ENCODE measurements at places on chromosomes 6 and 20.

- H3K4me1 ChIP-seq, result peaks cover 44% of the 10 kb centered on the region
- peak overlapping the region; percentile 75 for H3K4me3 ChIP-seq
- H3K36me3 ChIP-seq, result peaks cover 3% of the 10 kb centered on the region
- DNase-seq, result no peak
Measured at GRCh38 chr6:98832284-98833056, 1.9 kb upstream of the POU3F2 start.

- DNase-seq, result no peak
- no peaks in the 10 kb centered on the region for H3K4me1 ChIP-seq
- peaks cover 17% of the 10 kb centered on the region for H3K27me3 ChIP-seq
- H3K36me3 ChIP-seq, result no peaks in the 10 kb centered on the region
Measured at GRCh38 chr6:148242180-148242579, 100.5 kb upstream of the SASH1 start.

GRCh38 chr20:10105046-10105445, 70.3 kb downstream of the ANKEF1 start:
- H3K27ac ChIP-seq, result no peak overlapping the region
- H3K4me3 ChIP-seq, result no peak overlapping the region
- DNase-seq, result no peak
- no peaks in the 10 kb centered on the region for H3K36me3 ChIP-seq
- no peaks in the 10 kb centered on the region for H3K4me1 ChIP-seq
- H3K27me3 ChIP-seq, result peaks cover 6% of the 10 kb centered on the region

DNA sequence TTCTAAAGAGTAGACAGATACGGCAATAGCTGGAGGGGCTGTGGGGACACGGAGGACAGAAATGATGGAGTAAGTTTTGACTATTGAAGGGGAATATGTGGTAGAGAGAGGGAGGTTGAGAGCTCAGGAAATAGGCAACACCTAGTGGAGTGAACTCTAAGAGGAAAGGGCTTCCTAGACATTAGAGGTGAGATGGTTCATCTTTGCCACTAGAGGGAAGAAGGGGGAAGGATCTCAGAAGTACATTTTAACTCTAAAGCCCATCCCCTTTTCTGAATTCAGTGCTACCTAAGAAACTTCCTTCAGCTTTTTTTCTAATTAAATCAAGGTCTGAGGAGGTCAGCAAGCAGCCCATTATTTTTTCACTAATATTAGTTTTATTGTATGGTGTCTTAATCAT, 689.4 kb upstream of the MAP3K7 start:
- H3K4me3 ChIP-seq, result no peak overlapping the region
- no peaks in the 10 kb centered on the region for H3K4me1 ChIP-seq
- H3K27ac ChIP-seq, result no peak overlapping the region
- no peaks in the 10 kb centered on the region for H3K27me3 ChIP-seq
- no peaks in the 10 kb centered on the region for H3K36me3 ChIP-seq
- DNase-seq, result no peak

GRCh38 chr6:118525913-118526780, 21.9 kb upstream of the PLN start:
- no peak overlapping the region for H3K27ac ChIP-seq
- peaks cover 23% of the 10 kb centered on the region for H3K36me3 ChIP-seq
- H3K4me1 ChIP-seq, result peaks cover 30% of the 10 kb centered on the region
- DNase-seq, result no peak
- H3K4me3 ChIP-seq, result no peak overlapping the region

Measured in activated CD8-positive, alpha-beta T cell treated with anti-CD3 and anti-CD28 coated beads for 36 hours (primary cell).